Suppressor macrophage (primary cell): ENCODE measurements at places on chromosomes 3 and 15.

DNA sequence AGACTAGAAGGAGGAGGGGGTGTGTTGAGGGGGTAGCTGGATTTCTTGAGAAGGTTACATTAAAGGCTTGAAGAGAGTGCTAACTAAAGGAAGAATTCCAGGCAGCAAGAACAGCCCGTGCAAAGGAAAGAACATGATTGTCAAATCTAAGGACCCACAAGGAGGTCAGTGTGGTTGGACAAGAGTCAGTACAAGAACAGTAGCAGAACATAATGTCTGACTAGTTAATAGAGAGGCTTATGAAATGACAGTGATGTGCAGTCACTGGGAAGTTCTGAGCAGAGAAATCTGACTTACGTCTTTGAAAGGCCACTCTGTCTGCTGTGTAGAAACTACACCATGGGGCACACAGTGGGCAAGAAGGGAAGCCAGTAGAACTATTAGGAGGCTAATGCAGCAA, 19.8 kb upstream of the RBMS3 start:
- DNase-seq, result no peak

DNA sequence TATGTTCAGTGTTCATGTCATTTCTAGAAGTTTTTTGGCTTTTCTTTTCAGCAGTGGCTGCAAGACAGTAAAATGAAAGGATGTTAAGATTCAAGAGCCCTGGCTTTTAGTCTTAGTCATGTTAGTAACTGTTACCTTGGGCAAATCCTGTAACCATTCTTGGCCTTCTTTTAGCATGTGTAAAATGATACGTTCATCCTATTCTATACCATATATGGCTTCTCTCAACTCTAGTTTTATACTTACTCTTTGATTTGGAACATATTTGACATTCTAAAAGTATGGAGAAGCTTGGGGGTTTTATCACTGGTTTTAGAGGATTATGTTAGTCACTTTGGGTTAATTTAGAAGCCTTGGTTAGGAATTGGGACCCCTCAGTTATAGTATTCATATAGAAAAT, 20.1 kb downstream of the GTF2E1 start:
- DNase-seq, result no peak

DNA sequence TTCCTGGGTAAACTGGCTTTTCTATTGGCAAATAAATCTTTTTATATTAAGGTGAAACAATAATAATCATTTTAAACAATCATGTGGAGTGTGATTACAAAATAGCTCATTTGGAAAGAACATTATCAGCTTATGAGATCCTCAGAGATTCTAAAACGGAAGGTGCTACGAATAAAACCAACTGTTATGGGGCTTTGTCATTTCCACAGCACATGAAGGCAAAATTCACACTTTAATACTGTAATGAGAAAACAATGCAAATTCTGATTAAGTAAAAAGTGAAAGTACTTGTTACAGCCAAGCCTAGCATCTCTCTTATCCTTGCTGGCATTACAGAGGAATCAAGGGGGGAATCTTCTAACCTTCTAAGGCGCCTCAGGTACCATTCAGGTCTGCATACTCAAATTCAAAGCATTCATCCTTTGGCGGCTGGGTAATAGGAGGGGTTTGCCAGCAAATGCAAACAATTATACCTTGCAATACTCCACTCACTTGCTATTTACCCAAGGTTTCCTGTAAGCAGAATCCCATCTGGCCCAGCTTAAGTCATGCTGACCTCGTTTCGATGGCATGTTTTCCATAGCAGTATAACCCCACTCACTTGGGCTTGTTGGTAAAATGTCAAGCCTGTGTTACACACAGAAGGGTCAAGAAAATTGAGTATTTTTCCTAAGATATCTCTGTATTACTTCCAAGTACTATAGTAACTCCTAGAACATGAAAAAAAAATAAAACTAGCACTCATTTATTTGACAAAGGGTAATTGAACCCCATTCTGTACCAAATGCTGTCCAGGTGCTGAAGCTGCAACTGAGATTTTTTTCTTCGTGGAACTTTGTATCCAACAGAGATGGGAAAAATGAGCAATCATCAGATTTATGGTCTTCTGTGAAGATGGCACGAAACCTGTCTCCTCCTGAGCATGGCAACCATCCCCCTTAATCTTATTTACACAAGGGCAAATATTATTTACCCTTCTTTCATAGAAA, 183.7 kb upstream of the LMCD1 start:
- DNase-seq, result no peak

GRCh38 chr15:98431171-98431570, 217.2 kb upstream of the IGF1R start:
- DNase-seq, result no peak

DNA sequence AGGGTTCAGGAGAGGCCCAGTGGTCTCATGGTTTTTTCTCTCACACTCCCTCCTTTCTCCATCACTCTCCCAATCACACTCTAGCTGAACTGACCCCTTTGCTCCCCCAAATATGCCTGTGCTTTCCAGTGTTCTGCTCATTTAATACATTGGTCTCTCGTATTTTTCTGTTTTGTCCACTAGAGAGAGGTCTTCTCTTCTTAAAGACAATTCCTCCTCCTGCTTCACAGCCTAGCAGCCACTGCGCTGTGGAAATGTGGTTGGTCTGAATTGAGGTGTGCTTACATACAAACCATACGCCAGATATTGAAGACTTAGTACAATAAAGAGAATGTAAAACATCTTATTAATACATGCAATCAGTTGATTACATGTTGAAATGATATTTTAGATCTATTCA, 60.6 kb upstream of the XCR1 start:
- peak; percentile 84 for DNase-seq

DNA sequence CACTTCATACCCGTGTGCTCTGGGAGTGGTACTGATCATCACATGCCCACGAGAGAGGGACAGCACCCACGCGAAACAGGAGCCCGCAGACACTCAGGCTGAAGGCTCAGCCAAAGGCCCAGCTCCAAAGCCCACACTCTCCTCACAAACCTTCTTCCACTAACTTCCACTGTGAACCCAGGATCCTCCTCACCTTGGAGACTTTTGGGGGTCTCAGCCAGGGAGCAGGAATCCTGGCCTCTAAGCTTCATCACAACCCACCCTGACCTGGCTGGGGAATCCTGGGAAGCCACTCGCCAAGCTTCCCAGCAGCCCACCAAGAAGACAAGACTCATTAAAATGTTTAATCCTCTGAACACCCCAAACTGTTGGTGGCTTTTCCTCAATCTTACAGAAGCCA, 421.2 kb downstream of the OCA2 start:
- DNase-seq, result no peak

DNA sequence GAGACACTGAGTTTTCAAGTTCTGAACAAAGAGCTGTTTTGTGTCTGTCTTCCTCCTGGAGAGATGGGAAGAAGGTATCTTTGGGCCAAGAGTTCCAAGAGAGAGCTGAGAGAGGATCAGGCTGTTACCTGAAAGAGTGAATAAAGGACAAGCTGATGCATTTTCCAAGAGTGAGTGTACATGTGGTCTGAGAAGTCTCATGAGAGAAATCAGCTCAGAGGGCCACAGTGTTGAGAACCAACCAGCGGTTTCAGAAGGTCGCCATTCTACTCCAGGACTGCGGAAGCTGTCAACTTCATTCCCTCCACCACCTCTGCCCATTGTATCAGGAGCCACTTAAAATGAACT, 42.7 kb upstream of the PPP2R3A start:
- no peak for DNase-seq

DNA sequence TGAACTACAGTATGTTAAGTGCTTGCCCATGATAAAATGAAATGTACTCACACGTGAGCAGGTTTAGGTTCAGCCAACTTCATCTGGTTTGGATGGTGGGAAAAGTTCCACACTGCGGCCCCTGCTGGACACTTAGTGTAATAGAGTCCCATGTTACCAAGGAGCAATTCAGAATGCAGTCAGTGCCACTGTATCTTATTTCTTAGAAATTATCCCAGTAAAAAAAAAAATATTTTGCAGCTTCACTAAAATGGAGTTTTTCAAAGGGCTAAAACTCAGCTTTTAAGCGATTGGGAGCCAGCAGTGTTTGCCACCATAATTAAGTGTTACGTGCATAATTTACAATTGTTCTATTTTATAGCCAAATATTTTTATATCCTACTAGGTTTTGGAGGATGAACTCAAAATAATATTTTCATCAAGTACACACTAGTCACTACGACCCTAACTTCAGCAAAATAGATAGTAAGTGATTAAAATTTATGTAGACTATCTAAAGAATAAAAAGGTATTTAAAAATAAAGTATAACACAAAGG, 371.7 kb upstream of the GBE1 start:
- DNase-seq, result peak; percentile 69
